Left ventricle myocardium superior (tissue), 1 donor: ENCODE measurements at places on chromosomes 5 and 9.

- DNase-seq = no peak
Measured at GRCh38 chr5:32299059-32299677, 13.6 kb downstream of the MTMR12 start.

DNA sequence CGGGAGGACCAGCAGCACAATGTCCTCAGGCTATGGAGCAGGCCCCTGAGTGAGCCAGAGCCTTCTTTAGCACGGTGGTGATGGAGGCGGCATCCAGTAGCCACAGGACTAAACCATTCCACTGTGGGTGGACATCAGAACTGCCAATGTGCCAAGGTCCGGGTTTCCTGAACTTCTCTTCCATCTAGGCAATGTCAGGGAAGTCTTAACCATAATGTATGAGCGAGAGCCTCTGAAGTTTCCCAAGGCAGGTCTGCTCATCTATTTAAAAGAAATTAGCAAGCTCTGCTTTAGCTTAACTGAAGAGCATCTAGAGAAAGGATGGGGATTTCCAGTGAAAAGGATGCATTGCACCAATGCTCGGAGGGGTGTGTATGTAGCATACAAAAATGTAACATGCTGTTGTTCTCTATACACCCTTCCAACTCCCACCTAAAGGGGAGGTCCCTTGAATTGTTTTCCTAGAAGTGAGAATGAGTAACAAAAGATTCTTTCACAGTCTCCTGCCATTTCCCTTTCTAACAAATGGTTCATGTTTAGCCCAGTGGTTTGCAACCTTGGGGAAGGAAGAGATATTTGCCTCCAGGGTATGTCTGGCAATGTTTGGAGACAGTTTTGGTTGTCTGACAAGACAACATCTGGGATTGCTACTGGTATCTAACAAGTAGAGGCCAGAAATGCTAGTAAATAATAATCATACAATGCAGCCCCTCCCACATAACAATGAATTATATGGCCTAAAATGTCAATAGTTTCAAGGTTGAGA lies 6.1 kb upstream of the RXFP3 start:
- DNase-seq = no peak

DNA sequence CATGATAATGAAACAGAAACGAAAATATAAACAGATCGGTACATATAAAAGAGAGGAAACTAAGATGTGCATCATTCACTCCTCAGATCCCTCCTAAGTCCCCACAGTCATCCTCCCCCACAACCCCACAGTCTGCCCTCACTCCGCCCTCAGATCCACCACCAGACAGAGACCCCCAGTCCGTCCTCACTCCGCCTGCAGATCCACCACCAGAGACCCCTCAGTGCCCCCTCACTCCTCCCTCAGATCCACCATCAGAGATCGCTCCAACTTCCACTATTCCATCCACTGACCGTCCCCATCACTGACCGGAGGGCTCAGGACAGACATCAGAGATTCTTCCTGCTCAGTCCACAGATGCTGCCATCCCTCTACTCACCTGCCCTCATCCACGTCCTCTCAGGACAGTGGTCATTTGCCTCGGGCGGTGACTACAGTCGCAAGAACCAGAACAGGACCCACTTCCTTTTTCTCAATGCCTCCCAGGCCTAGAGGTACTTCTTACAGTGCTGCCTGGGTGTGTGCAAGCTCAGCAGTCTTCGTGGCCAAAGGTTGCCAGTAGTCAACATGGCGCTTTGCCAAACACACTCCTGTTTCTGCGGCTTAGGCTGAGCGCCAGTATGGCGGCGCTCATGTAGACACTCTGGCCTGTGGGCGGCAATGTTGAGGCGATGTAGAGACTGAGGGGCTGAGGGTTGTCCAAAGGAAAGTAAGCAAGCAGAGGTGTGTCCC lies 8.3 kb upstream of the SPATA31C1 start:
- DNase-seq = no peak

- no peak for DNase-seq
Measured at GRCh38 chr9:123861086-123861755, 68.7 kb downstream of the DENND1A start.
